ENCODE measurements at places on chromosomes 1 and 21.
A peak's percentile ranks its signal among the peaks of the same experiment; 100 is the strongest.

DNA sequence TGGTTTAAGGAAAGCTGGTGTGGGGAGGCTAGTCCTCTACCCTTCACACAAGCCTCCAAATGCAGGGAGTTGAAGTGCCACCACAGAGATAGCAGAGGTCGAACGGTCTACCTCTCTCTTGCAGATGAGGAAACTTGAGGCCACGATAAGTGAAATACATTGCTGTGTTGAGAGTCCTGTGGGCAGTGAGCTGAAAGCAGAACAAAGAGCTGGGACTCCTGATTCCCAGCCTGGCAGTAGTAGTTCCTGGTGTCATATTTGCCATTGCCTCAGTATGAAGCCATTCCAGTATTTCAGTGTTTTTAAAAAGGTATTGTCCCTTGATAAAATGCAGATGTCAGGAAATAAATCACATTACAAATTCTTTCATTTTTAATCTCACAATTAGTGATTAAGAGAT lies 28.6 kb downstream of the AK4 start:
- no peak for DNase-seq

DNA sequence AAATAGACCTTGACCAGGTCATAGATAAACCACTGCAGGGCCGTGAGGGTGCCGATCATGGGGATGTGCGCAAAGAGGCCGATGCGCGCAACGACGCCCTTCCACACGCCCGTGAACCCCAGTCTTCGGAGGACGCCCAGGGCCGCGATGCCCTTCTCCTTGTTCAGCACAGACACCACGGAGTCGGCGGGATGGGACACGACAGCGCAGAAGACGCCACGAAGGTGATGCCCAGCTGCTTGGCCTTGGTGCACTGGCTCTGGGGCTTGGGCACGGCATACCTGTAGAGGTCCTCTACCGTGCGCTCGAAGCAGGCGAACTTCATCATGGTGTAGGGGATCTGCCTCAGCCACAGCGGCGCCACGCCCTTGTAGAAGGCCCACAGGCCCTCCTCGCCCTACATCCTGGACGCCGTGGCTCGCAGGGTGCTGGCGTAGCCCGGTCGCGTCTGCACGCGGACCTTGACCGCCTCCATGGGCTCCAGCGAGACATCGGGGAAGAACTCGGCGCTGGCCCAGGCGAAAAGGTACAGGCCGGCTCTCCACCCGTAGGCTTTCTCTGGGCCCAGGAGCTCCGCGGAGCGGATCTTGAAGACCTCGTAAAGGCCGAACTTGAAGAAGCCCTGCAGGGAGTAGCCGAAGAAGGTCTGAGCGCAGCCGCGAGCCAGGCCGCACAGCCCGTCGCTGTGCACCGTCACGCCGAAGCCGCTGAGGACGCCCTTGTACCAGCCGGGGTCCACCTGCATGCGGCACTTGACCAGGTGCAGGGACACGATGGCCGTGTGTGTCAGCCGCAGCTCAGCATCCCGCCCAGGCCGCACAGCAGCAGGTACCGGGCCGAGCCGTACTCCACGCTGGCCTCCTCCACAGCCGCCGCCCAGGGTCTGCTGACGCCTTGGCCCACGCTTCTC lies 20.5 kb upstream of the DMRTB1 start:
- DNase-seq: no peak

- DNase-seq: no peak
These were observed 493.0 kb upstream of the PLXNA2 start for GRCh38 chr1:208737161-208737560.

- no peak for DNase-seq
These were observed 14.5 kb upstream of the CBR3 start for GRCh38 chr21:36120304-36120888.

- DNase-seq: no peak
These were observed 866 bp upstream of the FNDC5 start for GRCh38 chr1:32871364-32872191.

DNA sequence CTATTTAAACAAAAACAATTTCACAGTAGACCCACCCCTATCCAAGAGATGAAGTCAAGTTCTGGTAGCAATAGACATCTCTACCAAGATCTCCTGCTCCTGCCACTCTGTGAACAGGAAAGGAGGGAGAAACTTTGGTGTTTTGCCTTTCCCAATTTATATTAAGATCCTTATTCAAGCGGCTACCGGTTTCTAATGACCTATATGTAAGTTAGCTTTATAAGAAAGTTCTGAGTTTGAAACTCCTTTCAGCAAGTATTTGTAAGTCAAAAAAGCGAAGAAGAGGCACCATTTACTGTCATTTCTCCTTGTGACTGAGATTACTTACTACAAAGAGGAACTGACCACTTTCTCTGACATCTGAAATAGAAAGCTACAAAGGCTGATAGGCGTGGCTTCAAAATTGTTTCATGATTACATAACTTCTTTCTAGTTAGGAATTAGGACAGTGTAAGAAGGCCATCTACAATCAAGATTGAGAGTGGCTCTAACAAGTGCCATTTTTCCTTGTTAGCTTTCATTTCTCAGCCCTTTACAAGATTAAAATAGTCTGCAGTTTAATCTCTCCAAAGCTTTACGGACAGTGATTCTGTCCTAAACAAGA lies at the start of gene MNDA:
MNDA (plus strand) TSS at position 448 of the 604 bp plus-strand sequence. CDS start 10,803 bp downstream, outside the sequence.
- peak; percentile 16 for DNase-seq

GRCh38 chr1:110671361-110671760 lies 3.4 kb downstream of the KCNA3 start:
- no peak for DNase-seq

- DNase-seq: no peak
These were observed 313.1 kb downstream of the SIPA1L2 start for GRCh38 chr1:232316864-232317263.

- DNase-seq: no peak
These were observed 496.9 kb downstream of the NEGR1 start for GRCh38 chr1:71785450-71785849.

GRCh38 chr1:62029704-62030103 lies 164.9 kb upstream of the L1TD1 start:
- no peak for DNase-seq

DNA sequence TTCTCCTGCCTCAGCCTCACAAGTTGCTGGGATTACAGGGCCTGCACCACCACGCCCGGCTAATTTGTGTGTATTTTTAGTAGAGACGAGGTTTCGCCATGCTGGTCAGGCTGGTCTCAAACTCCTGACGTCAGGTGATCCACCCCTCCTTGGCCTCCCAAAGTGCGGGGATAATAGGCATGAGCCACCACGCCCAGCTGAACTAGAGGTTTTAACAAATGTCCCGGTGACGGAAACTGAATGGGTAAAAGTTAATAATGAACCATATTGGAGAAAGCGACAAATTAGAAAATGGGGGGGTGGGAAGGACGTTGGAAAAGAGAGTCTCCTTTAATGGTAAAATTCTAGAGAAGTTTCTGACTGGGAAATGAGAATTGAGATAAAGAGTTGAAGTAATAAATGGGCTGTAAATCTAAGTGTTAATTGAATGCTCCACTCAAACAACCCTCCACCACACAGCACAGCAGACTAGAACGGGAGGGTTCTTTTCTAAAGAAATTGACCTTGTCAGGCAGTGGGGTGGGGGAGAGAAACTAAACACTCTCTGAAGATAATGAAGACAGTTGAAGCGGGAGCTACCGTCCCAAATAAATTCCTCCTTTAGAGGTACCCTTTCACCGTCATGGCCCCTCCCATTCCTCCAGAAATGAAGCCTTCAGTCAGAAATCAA lies 46.9 kb upstream of the PUM1 start:
- no peak for DNase-seq

DNA sequence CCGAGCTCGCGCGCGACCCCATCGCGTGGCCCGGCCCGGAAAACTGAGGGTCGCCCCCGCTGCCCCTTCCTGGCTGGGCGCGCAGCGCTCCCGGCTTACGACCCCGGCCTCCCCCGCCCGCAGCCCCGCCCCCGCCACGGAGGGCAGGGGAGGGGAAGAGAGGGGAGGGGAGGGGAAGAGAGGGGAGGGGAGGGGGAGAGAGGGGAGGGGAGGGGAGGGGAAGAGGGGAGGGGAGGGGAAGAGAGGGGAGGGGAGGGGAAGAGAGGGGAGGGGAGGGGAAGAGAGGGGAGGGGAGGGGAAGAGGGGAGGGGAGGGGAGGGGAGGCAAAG lies 6.7 kb upstream of the ANKRD65 start:
- no peak for DNase-seq

DNA sequence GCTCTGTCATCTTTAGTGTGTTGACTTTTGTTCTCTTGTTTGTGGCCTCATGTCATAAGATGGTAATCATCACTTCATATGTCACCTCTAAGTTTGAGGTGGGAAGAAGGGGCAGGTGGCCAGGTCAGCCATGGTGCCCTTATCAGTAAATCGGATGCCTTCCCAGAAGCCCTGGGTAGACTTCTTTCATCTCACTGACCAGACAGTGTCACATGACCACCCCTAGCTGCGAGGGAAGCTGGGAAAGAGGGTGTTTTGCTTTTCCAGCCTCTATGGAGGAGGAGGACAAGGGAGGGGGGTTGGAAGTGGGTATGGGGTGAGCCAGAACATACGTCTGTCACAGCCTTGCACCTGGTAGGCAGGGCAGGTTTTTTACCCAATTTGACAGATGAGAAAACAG lies 28.6 kb downstream of the TNFRSF1B start:
- DNase-seq: no peak

- DNase-seq: no peak
These were observed 62.3 kb upstream of the ADARB1 start for GRCh38 chr21:45011911-45012661.

GRCh38 chr1:19409477-19410341 lies 75.6 kb downstream of the CAPZB start:
- DNase-seq: no peak

- DNase-seq: no peak
These were observed 4.7 kb downstream of the WLS start for GRCh38 chr1:68227598-68227997.

DNA sequence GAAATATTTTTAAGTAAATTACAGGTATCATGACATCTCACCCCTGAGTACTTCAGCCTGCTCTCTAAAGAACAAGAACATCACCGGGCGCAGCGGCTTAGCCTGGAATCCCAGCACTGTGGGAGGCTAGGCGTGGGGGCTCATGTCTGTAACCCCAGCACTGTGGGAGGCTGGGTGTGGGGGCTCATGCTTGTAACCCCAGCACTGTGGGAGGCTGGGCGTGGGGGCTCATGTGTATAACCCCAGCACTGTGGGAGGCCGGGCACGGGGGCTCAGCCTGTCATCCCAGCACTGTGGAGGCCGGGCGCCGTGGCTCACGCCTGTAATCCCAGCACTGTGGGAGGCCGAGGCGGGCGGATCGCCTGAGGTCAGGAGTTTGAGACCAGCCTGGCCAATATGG lies 7.7 kb upstream of the CDK11B start:
- no peak for DNase-seq

- no peak for DNase-seq
These were observed 82.2 kb upstream of the C1orf105 start for GRCh38 chr1:172338295-172338735.

GRCh38 chr1:201213106-201213770 lies 22.6 kb downstream of the IGFN1 start:
- DNase-seq: no peak

DNA sequence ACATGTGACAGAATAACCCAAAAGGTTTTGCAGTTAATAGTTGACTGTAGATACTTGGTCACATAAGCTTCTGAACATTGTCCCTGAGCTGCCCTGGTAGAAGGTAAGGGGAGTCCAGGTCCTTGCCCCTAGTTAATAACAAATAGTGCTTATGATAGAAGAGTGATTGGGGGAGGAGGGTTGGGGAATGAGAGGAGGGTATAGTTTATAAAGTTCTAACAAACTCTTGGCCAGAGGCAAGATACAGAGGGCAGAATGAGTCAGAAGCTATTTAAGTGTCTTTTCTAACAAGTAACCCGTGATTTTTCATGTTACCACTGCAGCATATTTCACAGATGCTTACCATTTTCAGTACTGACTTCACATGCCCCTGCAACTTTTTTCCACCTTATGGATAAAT lies 26.7 kb upstream of the MYOCOS start:
- DNase-seq: no peak

DNA sequence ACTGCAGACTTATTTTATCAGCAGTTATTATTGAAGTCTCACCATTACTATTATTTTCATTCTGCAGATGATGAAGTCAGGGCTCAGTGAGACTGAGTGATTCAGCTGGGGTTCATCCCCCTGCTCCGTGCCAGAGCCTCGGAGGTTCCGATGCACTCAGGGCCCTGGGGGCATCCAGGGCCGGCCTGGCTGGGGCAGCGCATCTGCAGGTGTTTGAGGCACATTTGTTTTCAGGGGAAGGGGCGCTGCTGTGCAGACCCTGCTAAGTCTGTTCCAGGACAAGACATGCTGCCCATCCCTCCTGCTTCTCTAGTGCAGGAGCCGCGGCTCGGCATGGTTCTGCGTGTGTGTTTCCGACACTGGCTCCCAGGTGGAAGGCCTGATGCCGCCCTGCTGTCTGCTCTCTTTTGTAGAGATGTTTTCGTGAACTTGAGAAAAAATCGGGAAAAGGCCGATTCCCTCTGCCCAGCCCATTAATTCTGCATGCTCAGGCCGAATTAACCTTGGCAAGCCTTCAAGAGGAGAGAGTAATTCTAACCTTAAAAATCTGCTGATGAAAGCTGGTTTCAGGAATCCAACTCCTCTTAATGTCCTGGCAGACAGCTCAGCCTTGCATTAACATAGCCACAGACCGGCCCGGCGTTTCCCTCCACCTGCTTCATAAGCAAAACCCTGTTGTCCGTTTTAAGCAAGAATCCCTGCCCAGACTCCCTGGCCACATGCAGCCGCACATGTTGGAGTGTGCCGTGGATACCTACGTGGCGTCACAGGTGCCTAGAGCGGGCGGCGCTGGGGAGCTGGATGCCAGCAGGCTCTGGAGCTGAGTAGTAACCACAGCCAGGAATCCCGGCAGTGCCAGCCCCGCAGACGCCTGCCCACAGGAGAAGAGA lies 316.0 kb upstream of the VAMP3 start:
- DNase-seq: no peak

- DNase-seq: no peak
These were observed 12.5 kb downstream of the TCP10L start for GRCh38 chr21:32572574-32573420.

DNA sequence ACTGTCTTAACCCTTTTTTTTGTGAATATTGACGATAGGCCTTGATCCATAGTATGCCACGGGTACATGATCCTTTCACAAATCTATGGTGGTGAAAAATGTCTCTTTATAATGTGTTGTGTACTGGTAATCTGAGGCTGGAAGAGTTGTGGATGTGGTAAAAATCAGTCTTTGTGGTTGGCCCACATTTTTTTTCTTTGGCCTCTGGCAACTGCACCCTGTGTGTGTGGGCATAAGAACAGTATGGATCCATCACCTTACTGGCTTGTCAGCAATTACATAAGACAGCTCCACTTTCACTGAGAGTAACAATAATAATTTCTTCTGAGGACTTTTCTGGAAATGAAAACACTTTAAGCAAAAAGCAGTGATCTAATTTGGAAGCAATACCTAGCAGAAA lies 101.6 kb downstream of the GABPA start:
- no peak for DNase-seq

DNA sequence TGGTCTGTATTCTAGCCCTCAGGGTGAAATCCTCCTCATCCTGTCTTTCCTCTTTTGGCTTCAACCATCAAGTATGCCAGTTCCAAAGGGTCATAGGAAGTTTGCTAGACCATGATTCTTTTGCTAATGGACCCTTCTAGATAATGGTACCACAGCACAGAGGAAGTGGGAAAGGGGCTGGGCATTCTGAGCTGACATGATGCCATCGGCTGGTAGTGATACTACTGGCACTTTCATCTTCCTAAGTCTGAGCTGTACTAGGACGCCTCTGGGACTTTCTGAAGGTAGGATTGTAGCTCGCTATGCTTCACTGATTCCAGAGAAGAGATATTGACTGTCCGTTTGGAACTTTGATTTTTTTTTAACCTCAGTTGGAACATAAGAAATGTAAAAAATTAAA lies 11.4 kb downstream of the FASLG start:
- no peak for DNase-seq

GRCh38 chr1:109906160-109906838 lies 4.3 kb upstream of the CSF1 start:
- DNase-seq: peak; percentile 83

Measured in GM19239 (cell line).